ENCODE measurements at places on chromosomes 7 and 10.

GRCh38 chr7:40747856-40748255 is 613.1 kb downstream of the SUGCT start:
- no peak for DNase-seq

DNA sequence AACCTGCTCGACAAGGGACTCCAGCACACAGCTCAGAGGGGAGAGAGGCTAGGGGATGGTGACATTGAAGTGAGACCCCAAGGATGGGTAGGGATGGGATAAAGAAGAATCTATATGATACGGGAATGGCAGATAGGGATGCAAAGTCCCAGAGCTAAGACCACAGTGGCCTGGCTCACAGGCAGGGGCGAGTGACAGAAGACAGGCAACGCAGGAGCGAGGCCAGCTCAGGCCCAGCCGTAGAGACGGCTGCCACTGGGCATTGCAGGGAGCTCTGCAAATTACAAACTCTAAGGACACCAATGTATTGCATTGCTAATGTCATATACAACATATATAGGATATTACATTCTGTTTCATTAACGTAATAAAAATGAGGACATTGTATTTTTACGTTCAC is 131.4 kb downstream of the TCERG1L start:
- no peak for DNase-seq

DNA sequence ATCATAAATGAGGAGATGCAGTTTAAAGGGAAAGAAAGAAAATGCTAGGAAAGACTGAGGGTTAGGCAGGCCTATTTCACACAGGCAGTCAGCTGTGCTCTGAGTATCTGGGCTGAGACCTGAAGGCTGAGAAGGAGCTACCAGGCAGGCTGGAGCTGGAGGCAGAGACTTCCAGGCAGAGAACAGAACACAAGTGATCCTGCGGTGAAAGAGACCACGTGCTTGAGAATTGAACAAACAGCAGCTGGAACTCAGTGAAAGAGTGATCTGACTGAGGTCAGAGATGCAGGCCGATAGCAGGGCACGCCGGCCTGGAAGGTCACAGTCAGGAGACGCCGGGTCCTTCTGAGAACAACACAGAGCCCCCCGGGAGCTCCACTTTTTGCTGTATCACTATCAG is 147.8 kb downstream of the ADAM12 start:
- DNase-seq = no peak

GRCh38 chr10:116385994-116386809 is 41.4 kb upstream of the PNLIPRP3 start:
- DNase-seq = no peak

GRCh38 chr7:6258440-6259182 is 13.8 kb downstream of the CYTH3 start:
- DNase-seq = no peak

GRCh38 chr10:19913987-19914386 is 97.8 kb downstream of the PLXDC2 start:
- DNase-seq = no peak

DNA sequence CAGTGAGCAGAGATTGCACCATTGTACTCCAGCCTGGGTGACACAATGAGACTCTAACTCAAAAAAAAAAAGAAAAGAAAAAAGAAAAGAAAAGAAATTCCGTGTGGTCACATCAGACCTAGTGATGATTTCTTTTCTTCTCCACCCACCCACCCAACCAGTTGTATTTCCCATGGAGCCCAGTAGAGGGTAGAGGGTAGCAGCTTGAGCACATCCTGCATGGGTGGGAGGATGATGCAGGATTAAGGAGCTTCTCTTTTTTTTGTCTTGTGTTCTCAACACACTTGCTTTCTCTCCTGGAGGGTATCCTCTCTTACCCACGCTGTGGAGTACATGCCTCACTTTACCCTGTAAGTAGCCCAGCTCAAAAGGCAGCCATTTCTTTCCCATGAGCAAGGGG is 118.6 kb upstream of the CARD11 start:
- DNase-seq = no peak

DNA sequence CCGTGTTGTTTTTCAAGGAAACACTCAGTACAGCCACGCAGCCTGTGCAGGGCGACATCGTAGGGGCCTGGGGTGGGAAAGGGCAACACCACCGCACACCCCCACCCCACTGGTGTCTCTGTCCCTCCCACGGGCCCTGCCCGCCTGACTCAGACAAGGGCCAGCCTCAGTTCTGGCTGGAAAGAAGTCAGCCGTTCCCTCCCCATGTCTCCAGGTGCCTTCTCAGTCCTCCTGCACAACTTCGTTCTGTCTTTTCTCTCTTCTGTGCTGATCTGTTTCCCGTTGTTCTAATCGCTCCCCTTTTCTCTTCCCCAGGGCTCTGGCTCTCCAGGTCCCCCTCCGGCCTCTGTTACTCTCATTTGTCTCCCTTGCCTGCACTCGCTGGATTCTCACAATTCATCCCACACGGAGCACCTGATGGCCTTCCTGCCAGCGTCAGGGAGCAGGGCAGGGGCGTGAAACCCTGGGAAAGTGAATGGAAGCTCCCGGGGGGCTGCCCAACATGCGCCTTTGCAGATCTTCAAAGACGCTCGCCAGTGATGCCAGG is 97.7 kb downstream of the WDR37 start:
- no peak for DNase-seq

DNA sequence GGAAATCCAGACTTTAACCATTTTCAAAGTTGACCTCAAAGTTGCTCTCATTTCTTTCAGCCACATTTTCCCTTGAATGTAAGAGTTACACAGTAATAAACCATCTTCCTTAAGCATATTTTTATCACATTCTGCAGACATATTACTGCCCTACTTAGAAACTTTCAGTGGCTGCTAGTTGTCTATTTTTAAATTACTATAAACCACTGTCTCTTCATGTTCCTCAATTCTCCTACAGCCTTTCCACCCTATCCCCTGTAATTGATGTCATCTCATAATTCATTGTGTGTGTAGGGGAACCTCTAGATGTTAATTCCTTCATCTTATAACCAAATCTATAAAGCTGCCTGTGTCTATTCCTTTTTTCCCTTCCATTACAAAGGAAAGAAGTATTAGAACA is 78.1 kb upstream of the STRIP2 start:
- DNase-seq = no peak

GRCh38 chr10:102535481-102536147 is 31.8 kb downstream of the SUFU start:
- no peak for DNase-seq

GRCh38 chr10:111473361-111473760 is 396.5 kb downstream of the ADRA2A start:
- DNase-seq = no peak

DNA sequence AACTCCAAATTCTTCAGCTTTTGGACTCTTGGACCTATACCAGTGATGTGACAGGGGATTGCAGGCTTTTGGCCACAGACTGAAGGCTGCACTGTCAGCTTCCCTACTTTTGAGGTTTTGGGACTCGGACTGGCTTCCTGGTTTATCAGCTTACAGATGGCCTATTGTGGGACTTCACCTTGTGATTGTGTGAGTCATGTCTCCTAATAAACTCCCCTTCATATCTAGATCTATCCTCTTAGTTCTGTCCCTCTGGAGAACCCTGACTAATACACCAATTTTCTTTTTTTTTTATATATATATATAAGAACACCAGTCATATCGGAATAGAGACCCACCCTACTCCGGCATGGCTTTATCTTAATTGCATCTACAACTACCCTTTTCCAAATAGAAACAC is 166.8 kb downstream of the ETV1 start:
- no peak for DNase-seq

DNA sequence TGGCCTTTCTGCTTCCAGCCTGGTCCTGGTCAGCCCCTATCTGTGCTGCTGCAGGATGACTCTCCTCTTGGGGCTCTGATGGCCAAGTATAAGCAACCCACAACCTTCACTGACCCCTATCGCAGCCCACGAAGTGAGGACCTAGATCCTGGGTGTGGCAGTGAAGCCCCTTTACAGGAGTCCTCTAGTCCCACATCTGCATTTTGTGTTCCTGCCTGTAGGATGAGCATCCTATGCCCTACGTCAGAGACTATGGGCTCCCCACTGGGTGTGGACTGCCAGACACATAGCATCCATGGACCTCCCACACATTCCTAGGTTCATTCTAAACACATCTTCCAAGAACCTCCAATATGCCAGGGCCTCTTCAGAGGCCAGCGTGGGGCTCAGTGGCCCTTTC is 29.0 kb downstream of the ARHGAP22 start:
- no peak for DNase-seq

GRCh38 chr10:48890888-48891850 is 48.5 kb downstream of the LRRC18 start:
- DNase-seq = no peak

- no peak for DNase-seq
These were observed 440.1 kb downstream of the KCNMA1 start for GRCh38 chr10:77197544-77197943.
